ENCODE measurements at places on chromosomes 13 and 19.

DNA sequence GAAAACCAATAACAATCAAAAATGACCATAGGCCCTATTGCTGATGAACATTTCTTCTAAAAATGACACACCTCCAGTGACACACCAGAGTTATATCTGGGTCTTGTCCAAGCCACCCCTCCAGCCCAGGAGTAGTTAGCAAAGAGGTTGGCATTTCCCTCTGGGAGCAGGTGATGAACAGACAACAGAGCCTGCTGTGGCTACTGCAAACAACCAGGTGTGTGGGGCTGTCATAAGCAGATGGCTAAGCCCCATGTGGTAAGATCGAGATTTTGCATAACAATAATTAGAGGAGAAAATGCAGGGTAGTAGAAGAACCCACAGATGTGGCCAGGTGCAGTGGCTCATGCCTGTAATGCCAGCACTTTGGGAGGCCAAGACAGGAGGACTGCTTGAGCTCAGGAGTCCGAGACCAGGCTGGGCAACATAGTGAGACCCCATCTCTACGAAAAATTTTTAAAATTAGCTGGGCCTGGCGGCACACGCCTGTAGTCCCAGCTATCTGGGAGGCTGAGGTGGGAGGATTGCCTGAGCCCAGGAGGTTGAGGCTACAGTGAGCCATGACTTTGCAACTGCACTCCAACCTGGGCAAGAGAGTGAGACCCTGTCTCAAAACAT lies 5.0 kb downstream of the XRCC1 start:
- DNase-seq: no peak

DNA sequence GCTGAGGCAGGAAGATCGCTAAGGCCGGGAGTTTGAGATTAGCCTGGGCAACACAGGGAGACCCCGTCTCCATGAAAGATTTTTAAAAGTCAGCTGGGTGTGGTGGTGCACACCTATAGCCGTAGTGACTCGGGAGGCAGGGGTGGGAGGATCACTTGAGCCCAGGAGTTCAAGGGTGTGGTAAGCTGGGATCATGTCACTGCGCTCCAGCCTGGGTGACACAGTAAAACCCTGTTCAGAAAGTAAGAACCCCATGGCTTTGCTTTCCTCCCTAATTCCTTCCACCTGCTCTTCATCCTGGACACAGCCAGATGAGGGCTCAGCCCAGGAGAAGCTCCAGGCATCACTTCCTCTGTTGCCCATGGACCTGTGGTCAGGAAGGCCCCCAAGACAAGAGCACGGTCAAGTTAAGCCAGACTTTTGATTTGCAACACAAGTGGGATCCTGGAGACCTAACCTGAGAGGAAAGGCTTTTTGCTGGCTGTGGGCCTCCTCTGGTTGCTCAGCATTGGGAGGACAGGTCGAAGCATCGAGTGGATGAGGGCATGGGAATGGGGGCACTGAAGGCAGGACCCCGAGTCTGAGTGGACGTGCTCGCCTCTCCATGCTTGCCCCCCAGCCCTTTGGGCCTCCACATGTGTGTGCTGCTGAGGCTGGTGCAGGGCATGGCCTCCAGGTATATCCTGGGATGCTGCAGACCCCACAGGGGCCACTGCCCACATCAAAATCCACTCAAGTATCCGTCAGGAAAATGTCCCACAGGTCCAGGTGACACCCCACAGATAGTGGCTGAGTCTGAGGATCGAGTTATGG lies 25.4 kb downstream of the TUBA3C start:
- no peak for DNase-seq

DNA sequence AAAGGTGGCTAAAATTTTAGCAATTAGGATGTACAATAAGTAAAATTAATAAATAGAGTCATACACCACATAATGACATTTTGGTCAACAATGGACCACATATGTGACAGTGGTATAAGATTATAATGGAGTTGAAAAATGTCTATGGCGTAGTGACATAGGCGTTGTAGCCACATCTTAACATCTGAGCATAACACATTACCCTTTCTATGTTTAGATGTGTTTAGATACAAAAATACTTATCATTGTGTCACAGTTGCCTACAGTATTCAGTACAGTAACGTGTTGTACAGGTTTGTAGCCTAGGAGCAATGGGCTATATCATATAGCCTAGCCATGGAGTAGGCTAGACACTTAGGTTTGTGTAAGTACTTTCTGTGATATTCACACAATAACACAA lies 111.2 kb downstream of the LRCH1 start:
- DNase-seq: no peak

GRCh38 chr19:16180611-16181010 lies 4.6 kb upstream of the FAM32A start:
- no peak for DNase-seq

GRCh38 chr13:35785576-35786303 lies 309.3 kb upstream of the MAB21L1 start:
- DNase-seq: no peak

- no peak for DNase-seq
Measured at GRCh38 chr19:38285567-38285966, 18.5 kb upstream of the C19orf33 start.

DNA sequence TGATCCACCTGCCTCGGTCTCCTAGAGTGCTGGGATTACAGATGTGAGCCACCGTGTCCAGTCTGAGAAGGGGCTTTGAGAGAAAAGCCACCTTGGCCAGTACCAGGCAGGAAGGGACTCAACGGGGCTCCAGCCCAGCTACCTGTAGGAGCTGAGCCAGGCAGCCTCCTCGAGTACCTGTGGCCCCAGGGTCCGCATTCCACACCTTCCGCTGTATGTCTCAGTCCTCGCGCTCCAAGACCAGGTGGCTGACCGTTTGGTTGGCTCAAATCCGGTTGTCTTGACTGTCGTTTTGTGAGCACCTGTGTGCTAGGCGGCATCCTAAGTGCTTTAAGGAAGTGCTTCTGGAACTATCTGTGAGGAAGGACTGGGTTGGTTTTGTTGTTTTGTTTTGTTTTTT lies 16.2 kb downstream of the MARK4 start:
- DNase-seq: no peak

DNA sequence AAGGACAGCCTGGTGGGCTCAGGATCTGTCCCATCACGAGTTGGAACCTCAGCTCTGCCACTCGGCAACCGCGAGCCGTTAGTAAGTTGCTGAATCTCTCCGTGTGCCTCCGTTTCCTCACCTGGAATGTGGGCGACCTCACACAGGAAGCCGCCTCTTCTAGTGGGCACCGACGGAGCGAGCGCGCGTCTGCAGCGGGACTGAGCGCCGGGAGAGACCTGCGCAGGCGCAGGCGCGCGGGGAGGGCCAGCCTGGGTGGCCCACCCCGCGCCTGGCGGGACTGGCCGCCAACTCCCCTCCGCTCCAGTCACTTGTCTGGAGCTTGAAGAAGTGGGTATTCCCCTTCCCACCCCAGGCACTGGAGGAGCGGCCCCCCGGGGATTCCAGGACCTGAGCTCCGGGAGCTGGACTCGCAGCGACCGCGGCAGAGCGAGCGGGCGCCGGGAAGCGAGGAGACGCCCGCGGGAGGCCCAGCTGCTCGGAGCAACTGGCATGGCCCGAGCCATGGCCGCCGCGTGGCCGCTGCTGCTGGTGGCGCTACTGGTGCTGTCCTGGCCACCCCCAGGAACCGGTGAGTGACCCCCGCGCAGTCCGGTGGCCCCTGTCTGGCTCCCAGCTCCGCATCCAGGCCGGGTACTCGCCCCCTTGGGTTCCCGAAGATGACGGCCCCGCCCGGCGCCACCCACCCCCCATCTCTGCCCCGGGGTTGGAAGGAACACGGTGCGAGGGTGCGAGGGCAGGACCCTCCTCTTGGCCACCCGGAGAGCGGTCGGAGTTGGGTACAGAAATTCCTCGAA lies at the start of gene PVR:
Gene PVR (plus strand): TSS at position 306 of the 797 bp plus-strand sequence. CDS start 187 bp downstream, at position 493.
- DNase-seq: peak; percentile 64

GRCh38 chr19:1109032-1109551 lies 5.3 kb downstream of the GPX4 start:
- DNase-seq: no peak

DNA sequence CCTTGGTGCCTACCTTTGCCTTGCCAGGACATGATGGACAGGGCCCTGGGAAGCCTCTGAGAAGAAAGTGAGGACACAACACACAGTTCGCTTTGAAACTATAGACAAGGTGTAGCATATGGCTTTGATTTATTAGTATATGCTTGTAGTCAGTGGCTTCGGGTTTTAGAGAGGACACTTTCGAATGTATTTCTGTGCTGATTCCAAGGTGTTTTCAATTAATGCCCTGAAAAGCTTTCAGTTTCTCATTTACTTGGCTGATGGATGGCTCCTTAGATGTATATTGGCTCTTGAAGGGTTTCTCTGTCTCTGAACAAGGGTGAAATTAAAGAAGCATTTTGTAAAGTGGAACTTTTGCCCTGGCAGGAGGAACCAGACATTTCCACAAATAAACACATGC lies 106.9 kb downstream of the POSTN start:
- no peak for DNase-seq

GRCh38 chr13:76397413-76397812 lies 488.8 kb downstream of the KCTD12 start:
- no peak for DNase-seq

GRCh38 chr19:48363500-48363809 lies 285 bp downstream of the TMEM143 start:
- DNase-seq: peak; percentile 2

DNA sequence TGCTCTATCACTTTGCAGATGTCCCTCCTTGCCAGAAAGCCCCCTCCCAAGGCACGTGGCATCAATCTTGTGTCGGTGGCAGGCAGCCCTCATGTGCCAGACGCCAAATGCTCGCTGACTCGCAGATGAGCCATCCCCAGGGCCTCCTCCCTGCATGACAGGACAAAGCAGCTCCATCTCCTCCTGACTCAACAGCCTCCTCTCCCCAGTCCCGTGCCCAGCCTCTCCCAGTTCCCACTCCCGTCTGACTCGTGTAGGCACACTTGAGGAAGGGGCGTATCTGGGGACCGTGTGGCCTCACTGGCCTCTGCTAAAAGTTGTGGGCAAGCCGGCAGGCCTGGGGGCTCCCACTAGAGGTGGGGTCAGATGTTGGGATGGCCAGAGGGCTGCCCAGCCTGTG lies 133.6 kb downstream of the STK24 start:
- no peak for DNase-seq

DNA sequence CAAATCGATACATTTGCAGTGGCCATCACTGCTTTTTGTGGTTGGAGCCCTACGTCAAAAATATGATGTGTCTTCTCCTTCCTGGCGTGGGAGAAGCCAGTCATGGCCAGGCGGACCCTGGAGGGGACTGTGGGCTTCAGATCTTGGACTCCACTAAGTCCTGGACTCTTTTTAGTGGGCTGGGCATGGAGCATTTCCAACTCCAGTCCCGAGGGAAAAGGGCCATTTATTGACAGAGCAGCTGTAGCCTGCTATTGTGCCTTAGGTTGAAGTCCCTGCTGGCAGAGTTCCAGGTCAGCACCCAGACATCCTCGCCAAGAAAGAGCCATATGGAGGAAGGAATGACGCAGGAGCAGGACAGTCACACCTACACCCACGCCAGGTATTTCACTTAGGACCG lies 179.2 kb upstream of the ZNF507 start:
- DNase-seq: no peak

DNA sequence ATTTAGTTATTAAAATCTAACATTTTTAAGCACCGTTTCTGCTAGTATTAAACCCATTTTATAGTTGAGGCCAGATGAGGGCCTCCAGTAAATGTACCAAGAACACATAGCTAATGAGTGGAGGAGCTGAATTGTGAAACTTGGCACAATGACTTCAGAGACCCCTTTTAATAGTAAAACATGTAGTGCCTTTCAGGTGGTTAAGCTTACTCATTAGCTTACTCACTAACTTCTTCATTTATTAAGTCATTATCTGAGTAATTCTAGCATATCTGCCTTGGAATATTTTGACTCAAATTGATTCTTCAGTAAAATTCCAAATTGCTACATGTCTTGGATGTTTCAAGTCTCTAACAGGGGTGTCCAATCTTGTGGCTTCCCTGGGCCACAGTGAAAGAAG lies 735.2 kb downstream of the LIG4 start:
- no peak for DNase-seq

DNA sequence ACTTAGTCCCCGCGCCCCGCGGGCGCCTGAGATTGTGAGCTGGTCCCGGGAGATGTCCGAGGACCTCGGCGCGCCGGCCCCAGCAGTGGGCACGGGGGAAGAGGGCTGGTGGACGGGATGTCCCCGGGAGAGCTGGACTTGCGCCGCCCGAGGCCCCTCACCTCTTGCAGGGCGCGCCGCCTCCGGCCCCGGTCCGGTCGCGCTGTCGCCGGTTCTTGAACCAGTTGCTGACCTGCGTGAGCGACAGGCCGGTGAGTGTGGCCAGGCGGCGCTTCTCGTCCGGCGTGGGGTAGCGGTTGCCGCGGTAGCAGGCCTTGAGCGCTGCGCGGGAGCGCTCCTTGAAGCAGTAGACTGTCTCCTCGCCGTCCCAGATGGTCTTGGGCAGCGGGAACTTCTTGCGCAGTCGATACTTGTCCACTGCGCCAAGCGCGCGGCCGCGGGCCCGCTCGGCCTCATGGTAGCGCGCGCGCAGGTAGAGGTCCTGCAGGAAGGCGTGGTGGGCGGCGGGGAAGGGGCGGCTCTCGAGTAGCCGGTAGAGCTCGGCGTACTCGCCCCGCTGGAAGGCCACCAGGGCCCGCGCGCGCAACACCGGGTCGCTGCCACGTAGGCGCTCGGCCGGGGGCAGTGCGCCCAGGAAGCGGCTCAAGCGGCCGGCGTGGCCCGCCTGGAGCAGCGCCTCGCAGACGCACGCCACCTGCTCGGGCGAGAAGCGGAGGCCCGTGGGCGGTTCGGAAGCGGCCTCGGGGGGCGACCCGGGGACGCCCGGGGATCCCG lies 984 bp downstream of the SIX5 start:
- DNase-seq: no peak

DNA sequence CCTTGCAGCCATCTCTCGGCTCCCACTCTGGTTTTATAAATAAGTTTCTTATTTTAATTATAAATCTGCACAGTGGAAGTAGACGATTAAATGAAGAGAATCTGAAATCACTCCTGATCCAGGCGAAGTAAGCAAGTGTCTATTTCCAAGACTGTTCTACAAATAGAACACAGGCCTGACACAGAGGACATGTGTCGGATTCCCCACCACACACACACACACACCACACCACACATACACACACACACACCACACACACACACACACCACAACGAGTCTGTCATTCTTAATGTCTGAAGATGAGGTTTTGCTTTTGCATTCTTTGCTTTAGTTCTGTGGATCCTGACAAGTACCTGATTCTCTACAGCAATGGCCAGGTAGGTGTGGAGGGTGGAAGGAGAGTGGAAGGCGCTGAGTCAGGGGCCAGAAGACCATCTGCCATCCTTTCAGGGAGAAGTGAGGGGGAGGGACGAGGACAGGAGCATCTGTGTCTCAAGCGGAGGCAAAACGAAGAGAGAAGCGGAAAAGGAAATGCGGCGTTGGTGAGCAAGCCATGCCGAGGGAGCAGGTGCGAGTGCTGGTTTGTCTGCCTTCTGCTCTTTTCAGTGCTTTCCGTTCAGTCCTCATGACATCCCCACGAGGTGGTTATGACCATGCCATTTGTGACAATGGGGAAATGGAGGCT lies 110.2 kb downstream of the TEX26 start:
- no peak for DNase-seq

DNA sequence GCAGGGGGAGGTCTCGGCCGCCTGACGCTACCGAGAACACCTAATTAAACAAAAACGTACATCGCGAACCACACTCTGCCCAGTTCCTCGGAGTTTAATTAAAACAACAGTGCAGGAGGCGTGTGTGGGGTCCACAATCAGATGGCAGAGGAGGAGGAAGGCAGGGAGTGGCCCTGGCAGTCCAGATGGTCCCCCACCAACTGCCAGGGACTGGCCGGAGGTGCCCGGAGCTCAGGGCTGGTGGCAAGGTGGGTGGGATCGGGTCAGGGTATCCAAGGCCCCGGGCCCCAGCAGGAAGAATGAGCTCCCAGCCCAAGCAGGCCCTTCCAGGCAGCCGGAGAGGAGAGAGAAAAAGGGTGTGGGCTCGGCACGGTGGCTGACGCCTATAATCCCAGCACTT lies 71.3 kb downstream of the PTPRS start:
- DNase-seq: no peak

Measured in stimulated activated CD4-positive, alpha-beta T cell treated with anti-CD3 and anti-CD28 coated beads, TNF-alpha, amount 100 ng/mL, for 24 hours (primary cell).